Hematopoietic multipotent progenitor cell treated with erythropoietin and hydrocortisone succinate and interleukin-3 and kit ligand, for 4 days (in vitro differentiated cells): ENCODE measurements at places on chromosomes 7 and 10.

GRCh38 chr7:140060788-140061606 lies 1.8 kb downstream of the PARP12 start:
- DNase-seq: peak; percentile 93

GRCh38 chr10:63066606-63067005 lies 66.5 kb upstream of the NRBF2 start:
- DNase-seq: no peak

DNA sequence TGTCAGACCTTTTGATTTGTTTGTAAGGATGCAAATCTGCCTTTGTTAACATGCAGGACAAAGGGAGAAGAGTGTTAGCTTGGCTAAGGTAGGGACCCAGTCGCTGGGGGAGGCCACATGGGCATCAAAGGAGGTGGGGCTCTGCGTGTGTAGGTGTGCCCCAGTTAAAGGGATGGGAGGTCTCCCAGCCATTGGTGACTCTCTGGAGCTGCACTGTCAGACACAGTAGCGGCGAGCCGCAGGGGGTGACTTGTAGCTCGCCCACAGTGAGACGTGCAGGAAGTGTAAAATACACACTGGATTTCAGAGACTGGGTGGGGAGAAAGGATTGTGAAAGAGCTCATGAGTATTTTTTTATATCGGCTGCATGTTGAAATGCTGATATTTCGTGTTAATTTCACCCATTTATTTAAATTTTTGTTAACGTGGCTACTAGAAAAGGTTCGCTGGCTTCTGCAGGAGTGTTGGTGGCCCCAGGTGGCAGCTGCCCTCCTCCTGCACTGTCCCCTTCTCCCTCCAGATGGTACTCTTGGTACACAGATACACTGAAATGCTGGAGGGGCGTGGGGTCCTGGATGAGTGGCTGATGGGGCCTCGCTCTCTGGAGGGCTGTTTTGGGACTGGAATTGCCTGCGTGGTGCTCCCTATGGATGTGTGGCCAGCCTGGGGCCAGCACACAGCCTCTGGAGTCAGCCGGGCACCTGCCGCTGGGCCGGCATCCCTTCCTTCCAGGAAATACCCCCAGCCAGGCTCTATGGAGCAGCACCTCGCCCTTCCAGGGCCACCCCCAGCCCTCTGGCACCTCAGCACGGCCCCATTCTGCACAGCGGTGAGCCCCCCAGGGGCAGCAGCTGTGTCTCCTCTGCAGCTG lies 59.2 kb downstream of the LHPP start:
- DNase-seq: no peak

- no peak for DNase-seq
Observed at GRCh38 chr10:47231414-47231813, 68.6 kb upstream of the GDF10 start.

DNA sequence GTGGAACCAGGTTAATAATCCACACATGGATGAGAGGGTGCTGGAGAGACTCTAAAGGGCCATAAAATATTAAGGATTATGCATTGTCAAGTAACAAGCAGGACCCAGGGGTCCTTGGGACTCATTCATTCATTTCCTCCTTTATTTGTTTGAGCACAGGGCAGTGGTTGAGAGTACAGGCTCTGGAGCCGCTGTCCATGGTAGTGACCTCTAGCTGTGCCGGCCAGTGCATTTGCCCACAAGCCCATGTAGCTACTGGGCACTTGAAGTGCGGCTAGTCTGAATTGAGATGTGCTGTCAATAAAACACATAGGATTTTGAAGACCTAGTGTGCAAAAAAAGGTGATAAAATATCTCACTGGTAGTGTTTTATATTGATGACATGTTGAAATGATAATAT lies 137.6 kb downstream of the C10orf105 start:
- DNase-seq: peak; percentile 33

- no peak for DNase-seq
Observed at GRCh38 chr10:116836083-116836482, 13.2 kb upstream of the ENO4 start.

- peak; percentile 50 for DNase-seq
Observed at GRCh38 chr7:22356701-22357310, at the start of gene RAPGEF5. Gene RAPGEF5 (minus strand): TSS chr7:22357154. CDS start chr7:22357060, 94 bp downstream.

DNA sequence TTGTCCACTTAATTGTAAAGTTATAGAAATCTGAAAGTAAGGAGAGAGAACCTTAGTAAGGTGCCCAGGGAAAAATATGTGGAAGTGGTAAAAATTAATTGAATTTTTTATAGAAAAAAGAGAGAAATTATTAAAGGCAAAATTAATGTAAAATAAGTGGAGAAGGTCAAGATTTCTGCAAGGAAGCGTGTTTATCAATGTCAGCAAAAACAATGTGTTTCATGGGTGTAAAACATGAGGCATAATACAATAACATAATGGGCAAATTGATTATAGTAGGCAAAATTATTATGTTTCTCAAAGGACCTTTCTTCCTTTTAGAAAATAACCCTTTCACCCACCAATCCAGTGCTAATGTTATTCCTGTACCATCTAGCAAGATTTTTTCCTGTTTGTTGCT lies 1520.1 kb downstream of the REEP3 start:
- DNase-seq: no peak
